ENCODE measurements at places on chromosomes 4 and X. TPM values are rescaled to one million over a fixed set of nuclear protein-coding genes. Genes with fewer than 3 reads are reported as not detected.

DNA sequence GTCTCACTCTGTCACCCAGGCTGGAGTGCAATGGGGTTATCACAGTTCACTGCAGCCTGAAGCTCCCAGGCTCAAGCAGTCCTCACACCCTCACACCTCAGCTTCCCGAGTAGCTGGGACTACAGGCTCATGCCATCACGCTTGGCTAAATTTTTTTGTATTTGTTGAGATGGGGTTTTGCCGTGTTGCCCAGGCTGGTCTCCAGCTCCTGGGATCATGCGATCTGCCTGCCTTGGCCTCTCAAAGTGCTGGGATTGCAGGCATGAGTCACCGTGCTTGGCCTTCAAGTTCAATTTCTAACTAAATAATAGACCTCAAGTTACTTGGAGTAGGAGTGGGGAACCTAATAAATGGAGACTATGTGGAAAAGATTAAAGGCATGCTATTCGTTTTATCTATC is 48.9 kb downstream of the MND1 start:
- H3K36me3 ChIP-seq, result no peaks in the 10 kb centered on the region
- H3K27me3 ChIP-seq, result no peaks in the 10 kb centered on the region
- no peak overlapping the region for H3K27ac ChIP-seq

DNA sequence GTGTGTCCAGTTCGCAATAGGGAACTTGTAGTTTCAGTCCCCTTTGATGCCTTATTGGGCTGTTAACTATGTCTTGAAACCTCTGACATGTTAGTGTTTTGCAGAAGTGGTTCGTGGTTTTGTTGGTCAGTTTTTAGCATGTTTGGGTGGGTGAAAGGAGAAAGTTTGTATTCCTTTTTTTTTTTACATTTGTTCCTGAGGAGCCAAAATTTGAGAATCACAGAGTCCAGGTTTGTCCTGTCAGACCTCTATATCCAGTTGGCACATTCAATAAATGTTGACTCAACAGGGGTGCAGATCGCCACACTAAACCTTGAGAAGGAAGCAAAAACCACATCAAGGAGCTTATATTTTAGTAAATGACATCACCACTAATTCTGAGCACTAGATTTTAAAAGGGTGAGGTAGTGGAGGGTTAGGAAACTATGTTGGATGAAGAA is 26.2 kb downstream of the DLG3 start:
- H3K4me3 ChIP-seq, result no peak overlapping the region
- no peaks in the 10 kb centered on the region for H3K4me1 ChIP-seq
- H3K27me3 ChIP-seq, result no peaks in the 10 kb centered on the region

DNA sequence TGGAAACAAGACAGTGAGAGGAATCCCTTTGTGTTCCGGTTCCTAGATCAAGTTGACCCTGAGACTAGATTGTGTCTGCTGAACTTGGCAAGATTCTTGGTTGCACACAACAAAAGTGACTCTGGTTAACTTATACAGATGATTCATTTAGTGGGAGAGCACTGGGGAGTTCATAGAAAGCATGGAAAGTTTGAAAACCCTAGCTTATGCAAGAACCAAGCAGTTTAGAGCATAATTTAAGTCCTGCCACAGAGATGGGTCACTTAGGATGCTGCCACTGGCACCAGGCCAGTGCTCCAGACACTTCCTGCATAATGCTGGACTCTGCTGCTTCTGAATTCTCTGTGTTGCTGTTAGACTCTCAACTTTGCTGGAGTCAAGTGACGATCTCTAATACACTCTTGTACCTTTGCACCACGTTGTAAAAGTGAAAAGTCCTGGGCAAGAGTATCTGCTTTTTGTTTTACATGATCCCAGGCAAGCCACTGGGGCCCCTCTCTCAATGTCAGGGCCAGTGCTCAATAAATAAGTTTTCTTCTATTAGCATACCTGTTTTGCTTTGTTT is 12.7 kb upstream of the DCUN1D4 start:
- H3K36me3 ChIP-seq, result no peaks in the 10 kb centered on the region
- no peak for DNase-seq
- no peaks in the 10 kb centered on the region for H3K4me1 ChIP-seq
- H3K27ac ChIP-seq, result no peak overlapping the region

GRCh38 chr4:7391637-7392437 is 42.9 kb downstream of the PSAPL1 start:
- H3K36me3 ChIP-seq, result no peaks in the 10 kb centered on the region
- no peak overlapping the region for H3K27ac ChIP-seq
- H3K4me3 ChIP-seq, result no peak overlapping the region
- peaks cover 55% of the 10 kb centered on the region for H3K27me3 ChIP-seq
- no peak for DNase-seq
- H3K4me1 ChIP-seq, result no peaks in the 10 kb centered on the region

DNA sequence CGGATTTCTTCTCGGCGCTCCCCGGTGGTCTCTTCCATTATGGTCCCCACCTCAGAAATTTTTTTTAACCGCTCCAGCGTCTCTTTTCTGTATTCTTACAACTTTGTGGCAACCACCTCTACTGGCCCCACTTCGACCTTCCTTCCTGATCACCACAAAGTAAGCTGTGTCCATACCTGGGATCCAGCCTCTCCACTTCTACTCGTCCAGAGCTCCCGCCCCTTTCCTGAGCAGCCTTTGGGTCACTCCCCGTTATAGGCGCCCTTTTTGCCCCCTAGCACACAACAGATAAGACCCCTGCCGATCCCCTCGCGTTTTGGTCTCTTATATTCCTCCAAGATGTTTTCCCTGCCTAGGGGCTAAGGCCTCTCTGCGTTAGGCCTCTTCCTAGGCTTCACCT is 557 bp downstream of the PIGG start:
- H3K27ac ChIP-seq, result peak overlapping the region; percentile 90
- H3K4me3 ChIP-seq, result peak overlapping the region; percentile 98
- no peak for DNase-seq

- no peak for DNase-seq
- no peaks in the 10 kb centered on the region for H3K36me3 ChIP-seq
- no peaks in the 10 kb centered on the region for H3K4me1 ChIP-seq
- H3K27ac ChIP-seq, result no peak overlapping the region
- no peak overlapping the region for H3K4me3 ChIP-seq
Measured at GRCh38 chr4:59127743-59128142, 2017.6 kb upstream of the IGFBP7 start.

GRCh38 chr4:2934077-2934812 is 29.0 kb downstream of the NOP14 start:
- peak overlapping the region; percentile 84 for H3K4me3 ChIP-seq
- DNase-seq, result peak; percentile 68
- no peaks in the 10 kb centered on the region for H3K27me3 ChIP-seq
- H3K4me1 ChIP-seq, result peaks cover 72% of the 10 kb centered on the region
- H3K27ac ChIP-seq, result peak overlapping the region; percentile 86

Gene LRAT
- total RNA-seq, result not detected

DNA sequence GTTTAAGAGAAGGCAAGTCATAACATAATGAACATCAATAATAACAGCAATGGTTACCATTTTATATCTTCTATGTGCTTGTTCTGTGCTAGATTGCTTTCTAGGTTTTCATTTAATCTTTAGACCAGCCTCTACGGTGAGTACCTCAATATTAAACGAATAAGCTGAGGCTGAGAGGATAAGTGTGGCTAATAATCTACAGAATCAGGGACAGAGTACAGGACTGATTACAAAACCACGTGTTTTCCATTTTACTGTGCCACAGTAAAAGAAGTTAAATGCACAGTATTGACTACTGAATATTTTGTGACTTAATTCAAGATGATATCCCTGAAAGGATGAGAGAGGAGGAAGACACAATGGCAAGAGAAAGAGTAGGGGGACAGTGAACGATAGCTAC is 56.3 kb downstream of the HUWE1 start:
- H3K36me3 ChIP-seq, result peaks cover 67% of the 10 kb centered on the region
- H3K4me3 ChIP-seq, result no peak overlapping the region
- no peak overlapping the region for H3K27ac ChIP-seq
- no peaks in the 10 kb centered on the region for H3K27me3 ChIP-seq
- DNase-seq, result no peak

Gene SH3TC1
- 13.6 TPM for total RNA-seq

Gene ARSJ
- total RNA-seq, result 1.2 TPM

GRCh38 chr4:104983615-104984179 is 163.0 kb upstream of the TET2 start:
- H3K4me3 ChIP-seq, result no peak overlapping the region
- no peaks in the 10 kb centered on the region for H3K4me1 ChIP-seq
- no peaks in the 10 kb centered on the region for H3K27me3 ChIP-seq
- DNase-seq, result no peak
- no peak overlapping the region for H3K27ac ChIP-seq

Gene FAM53A
- total RNA-seq, result 0.71 TPM

DNA sequence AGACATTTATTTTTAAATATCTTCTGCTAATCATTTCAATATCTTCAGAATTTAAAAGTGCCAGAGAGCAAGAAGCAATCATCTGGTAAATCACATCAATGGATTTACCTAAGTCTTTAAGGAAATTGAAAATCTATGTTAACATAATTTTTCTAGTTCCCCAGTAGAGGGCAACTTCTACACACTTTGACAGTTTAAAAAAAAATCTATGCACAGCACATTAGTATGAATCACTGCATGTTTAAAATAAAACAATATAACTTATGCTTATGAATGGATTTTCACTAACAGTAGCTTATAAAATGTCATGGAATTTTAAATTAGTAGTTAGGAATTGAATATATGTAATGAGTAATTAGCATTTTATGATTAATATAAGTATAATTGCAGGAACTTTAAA is 126.5 kb downstream of the REELD1 start:
- H3K4me1 ChIP-seq, result peaks cover 9% of the 10 kb centered on the region
- H3K27ac ChIP-seq, result no peak overlapping the region
- DNase-seq, result no peak
- no peaks in the 10 kb centered on the region for H3K27me3 ChIP-seq
- H3K4me3 ChIP-seq, result no peak overlapping the region

GRCh38 chr4:103996064-103996463 is 276.3 kb upstream of the TACR3 start:
- H3K27me3 ChIP-seq, result no peaks in the 10 kb centered on the region
- no peaks in the 10 kb centered on the region for H3K36me3 ChIP-seq
- no peak for DNase-seq

- H3K36me3 ChIP-seq, result no peaks in the 10 kb centered on the region
- DNase-seq, result no peak
- no peak overlapping the region for H3K4me3 ChIP-seq
- H3K27me3 ChIP-seq, result no peaks in the 10 kb centered on the region
- H3K4me1 ChIP-seq, result no peaks in the 10 kb centered on the region
Measured at GRCh38 chrX:43019021-43019420, 241.1 kb upstream of the PPP1R2C start.

Gene TMEM154
- total RNA-seq, result 1.4 TPM

Gene L1CAM
- total RNA-seq, result 4.0 TPM

DNA sequence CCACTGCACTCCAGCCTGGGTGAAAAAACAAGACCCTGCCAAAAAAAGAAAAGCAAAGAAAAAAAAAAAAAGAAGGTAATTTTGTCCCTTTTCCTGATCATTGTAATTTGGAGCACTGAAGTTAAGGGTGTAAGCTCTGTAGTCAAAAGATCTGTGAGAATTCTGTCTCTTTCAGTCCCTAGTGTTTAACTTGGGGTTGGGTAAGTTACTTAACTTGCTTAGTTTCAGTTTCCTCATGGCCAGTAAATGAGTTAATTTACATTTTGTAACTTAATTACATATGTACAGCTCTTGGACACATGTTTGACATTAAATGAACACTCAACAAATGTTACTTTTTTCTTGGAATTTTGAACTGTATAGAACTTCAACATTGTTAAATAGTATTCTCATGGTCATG is 10.9 kb upstream of the UBE2K start:
- H3K36me3 ChIP-seq, result no peaks in the 10 kb centered on the region
- no peak overlapping the region for H3K4me3 ChIP-seq
- no peak for DNase-seq
- no peaks in the 10 kb centered on the region for H3K4me1 ChIP-seq

Gene RIPPLY1
- total RNA-seq, result not detected

- no peaks in the 10 kb centered on the region for H3K36me3 ChIP-seq
- peaks cover 20% of the 10 kb centered on the region for H3K4me1 ChIP-seq
- DNase-seq, result no peak
Measured at GRCh38 chr4:111269439-111269838, 646.6 kb upstream of the PITX2 start.

DNA sequence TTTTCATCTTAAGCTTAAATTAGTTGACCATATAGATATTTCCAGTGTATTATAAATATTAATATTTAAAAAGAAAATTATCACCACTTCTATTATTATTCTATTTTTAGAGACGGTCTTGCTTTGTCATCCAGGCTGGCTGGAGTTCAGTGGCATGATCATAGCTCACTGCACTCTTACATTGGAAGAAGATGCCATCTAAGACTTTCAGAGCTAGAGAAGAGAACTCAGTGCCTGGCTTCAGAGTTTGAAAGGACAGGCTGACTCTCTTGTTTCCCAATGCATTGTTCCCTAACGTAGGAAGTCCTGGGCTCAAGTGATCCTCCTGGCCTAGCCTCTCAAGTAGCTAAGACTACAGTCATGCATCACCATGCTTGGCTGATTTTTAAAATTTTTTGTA is 75.9 kb downstream of the FIP1L1 start:
- no peak for DNase-seq
- peaks cover 52% of the 10 kb centered on the region for H3K36me3 ChIP-seq
- no peak overlapping the region for H3K4me3 ChIP-seq
- no peak overlapping the region for H3K27ac ChIP-seq
- H3K27me3 ChIP-seq, result no peaks in the 10 kb centered on the region

DNA sequence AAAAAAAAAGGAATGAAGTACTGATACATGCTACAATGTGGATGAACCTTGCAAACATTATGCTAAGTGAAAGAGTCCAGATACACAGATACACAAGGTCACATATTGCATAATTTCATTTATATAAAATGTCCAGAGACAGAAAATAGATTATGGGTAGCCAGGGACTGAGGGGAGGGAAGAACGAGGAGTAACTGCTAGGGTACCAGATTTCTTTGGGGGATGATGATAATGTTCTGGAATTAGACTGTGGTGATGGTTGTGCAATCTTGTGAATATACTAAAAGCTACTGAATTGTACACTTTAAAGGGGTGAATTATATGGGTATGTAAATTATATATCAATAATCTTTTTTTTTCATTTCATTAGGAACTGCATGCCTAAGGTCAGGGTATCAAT is 20.8 kb upstream of the AP1AR start:
- no peaks in the 10 kb centered on the region for H3K36me3 ChIP-seq
- no peak overlapping the region for H3K27ac ChIP-seq
- DNase-seq, result no peak
- H3K4me1 ChIP-seq, result peaks cover 6% of the 10 kb centered on the region
- H3K4me3 ChIP-seq, result no peak overlapping the region

Gene CSAG3
- total RNA-seq, result not detected

GRCh38 chrX:48540028-48540375 is 488 bp downstream of the TBC1D25 start:
- peak overlapping the region; percentile 91 for H3K27ac ChIP-seq
- peak overlapping the region; percentile 79 for H3K4me3 ChIP-seq
- peaks cover 14% of the 10 kb centered on the region for H3K36me3 ChIP-seq
- H3K27me3 ChIP-seq, result no peaks in the 10 kb centered on the region
- no peak for DNase-seq

Gene POF1B
- total RNA-seq, result 4.7 TPM

DNA sequence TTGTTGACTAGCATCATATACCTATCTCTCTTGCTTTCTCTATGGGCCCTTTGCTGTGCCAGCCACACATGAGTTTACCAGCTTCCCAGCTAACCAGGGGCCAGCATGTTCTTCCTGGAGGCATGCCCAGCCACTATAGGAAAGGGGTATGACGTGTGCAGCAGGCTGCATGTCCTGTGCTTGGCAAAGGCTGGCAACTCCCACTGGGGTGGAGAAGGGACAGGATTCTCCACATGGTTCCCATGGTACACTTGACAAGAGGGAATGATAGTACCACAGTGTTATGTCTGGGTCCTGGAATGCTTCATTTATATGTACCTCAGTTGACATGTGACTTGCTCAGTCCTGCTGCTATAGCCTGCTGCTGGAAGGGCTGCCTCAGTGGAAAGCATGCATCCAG is 78.8 kb downstream of the TMEM164 start:
- H3K4me3 ChIP-seq, result no peak overlapping the region
- peaks cover 34% of the 10 kb centered on the region for H3K4me1 ChIP-seq
- H3K27me3 ChIP-seq, result no peaks in the 10 kb centered on the region
- peak overlapping the region; percentile 81 for H3K27ac ChIP-seq

Gene TRAM1L1
- 0.82 TPM for total RNA-seq

Gene FAM9C
- not detected for total RNA-seq

Gene P2RY4
- total RNA-seq, result not detected

Data from left ventricle myocardium inferior (tissue), 1 donor.